ENCODE measurements at places on chromosomes 11 and 22. TPM values are rescaled to one million over a fixed set of nuclear protein-coding genes. Genes with fewer than 3 reads are reported as not detected.

GRCh38 chr11:2196970-2197770, 25.6 kb upstream of the TH start:
- peak; percentile 83 for DNase-seq

GRCh38 chr11:1532606-1533341, 39.3 kb downstream of the DUSP8 start:
- no peak for DNase-seq

DNA sequence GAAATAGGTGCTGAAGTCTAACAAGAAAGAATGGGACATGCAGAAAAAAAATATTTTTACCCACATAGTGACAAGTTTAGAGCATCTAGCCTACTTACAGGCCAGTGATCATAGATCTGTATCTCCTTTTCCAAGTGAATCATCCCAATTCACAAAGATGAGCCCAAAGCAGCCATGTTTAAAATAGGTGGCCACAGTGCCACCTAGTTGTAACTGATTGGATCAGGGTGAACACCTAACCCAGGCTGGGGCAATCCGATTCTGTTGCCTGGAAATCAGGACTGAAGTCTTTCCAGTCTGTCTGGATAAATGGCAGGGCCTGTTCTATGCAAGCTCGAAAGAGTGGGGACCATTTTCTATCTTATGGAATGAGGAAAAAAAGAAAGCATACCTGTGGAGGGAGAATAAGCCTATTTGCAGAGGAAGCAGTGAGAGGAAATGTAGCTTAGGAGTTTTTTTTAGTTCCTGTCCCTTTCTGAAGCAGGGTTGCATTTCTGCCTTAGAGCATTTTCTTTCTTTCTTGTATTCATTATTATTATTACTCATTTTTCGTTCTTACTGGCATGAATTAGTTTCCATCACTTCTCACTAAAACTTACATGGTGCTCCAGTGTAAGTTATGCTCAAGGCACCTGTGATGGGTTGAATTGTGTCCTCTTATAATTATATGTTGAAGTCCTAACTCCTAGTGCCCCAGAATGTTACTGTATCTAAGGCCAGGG, 113.2 kb upstream of the RAG2 start:
- DNase-seq = no peak

GRCh38 chr11:2976294-2977063, 15.7 kb downstream of the NAP1L4 start:
- DNase-seq = no peak

The CYTH4 gene
- total RNA-seq = 6.4 TPM

The PNPLA3 gene
- total RNA-seq = not detected

GRCh38 chr11:105912666-105913065, 109.4 kb downstream of the MSANTD4 start:
- DNase-seq = no peak

- DNase-seq = no peak
These were observed 64.4 kb upstream of the FGF3 start for GRCh38 chr11:69883292-69884255.

- no peak for DNase-seq
These were observed 25.2 kb downstream of the FAM76B start for GRCh38 chr11:95764267-95764898.

The VSIG2 gene
- total RNA-seq = 115 TPM

The RTN3 gene
- 139 TPM for total RNA-seq

The BEST1 gene
- 3.7 TPM for total RNA-seq

DNA sequence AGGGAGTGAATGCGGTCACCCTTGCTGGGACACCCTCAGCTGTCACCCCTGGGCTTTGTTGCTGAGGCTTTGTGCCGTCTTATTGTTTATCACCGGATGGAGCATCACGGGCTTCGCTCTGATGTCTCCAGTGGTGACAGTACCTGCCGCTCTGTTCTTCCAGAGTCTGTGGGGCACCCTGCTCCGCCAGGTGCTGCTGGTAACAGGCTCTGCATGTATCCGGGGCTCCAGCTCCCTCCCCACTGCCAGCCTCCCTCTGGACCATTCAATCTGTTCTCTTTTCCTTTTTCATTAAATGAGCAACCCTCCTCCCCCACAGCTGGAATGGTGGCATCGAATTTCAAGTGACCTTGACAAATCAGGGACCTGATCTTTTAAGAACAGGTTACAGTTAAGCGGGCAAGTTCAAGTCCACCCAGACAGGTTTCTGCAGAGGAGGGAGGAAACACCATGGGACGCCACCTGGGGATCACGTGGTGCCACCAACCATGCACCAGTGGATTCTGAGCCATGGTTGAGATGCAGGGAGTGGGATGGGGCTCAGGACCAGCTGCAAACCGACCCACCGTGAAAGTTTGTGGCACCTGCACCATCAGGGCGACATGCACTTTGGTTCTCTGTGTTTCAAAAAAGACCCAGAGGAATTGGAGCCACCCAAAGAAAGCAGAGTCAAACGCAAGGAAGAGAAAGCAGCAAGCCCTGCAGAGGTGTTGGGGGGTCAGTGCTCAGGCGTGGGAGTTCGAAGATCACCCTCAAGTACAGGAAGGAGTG, 89.3 kb downstream of the BCR start:
- no peak for DNase-seq

DNA sequence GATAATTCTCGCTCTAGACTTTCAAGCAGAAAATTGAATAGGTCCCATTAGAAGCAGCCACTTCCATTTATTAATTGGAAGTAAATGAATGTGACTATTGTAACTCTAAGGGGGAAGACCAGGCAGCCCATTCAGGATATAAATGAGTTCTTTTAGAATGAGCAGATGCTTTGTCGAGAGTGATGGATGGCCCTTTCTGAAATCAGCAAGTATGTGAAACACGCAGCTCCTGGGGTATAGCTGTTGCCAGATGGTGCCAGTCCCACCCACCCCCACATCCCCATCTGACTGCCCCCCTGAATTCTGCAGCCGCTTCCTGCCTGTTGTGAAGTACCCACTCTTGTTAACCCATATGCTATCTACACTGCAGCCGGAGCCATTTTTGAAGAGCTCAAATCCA, 3.7 kb downstream of the SLC15A3 start:
- no peak for DNase-seq

- DNase-seq = no peak
These were observed 429.6 kb downstream of the BRD1 start for GRCh38 chr22:49398115-49398514.

The OR52E8 gene
- not detected for total RNA-seq
